Frontal cortex (tissue), 4 donors: ENCODE measurements at places on chromosomes 3 and 15.

- no peak for DNase-seq
These were observed 73.1 kb upstream of the TERB2 start for GRCh38 chr15:44883199-44883877.

DNA sequence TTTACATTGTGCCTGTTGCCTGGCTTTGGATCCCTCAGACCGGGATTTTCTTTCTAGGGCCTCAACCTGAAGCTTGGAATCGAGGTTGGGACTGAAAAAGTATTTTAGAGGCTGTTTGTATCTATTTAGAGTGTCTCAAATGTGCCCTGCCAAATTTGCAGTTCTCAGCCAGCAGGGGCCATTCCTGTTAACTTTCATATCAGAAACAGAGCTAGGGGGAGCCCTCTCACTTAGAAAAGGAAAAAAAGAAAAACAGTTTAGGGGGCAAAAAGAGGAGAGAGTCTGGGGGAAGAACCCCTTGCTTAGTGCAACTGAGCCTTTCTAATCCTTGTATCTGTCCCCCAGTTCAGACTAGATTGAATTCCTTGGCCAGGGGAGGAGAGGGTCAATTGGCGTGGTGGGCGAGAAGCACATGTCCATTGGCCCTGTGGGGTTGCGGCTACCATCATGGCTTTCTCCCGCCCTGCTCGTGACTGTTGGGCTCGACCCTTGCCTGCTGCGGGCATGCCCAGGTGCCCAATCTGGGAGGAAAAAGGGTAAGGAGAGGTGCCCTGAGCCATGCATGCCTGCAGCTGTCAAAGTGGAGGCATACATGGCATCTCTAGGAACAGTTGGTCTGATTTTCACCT is 101.6 kb downstream of the CFAP44 start:
- no peak for DNase-seq

DNA sequence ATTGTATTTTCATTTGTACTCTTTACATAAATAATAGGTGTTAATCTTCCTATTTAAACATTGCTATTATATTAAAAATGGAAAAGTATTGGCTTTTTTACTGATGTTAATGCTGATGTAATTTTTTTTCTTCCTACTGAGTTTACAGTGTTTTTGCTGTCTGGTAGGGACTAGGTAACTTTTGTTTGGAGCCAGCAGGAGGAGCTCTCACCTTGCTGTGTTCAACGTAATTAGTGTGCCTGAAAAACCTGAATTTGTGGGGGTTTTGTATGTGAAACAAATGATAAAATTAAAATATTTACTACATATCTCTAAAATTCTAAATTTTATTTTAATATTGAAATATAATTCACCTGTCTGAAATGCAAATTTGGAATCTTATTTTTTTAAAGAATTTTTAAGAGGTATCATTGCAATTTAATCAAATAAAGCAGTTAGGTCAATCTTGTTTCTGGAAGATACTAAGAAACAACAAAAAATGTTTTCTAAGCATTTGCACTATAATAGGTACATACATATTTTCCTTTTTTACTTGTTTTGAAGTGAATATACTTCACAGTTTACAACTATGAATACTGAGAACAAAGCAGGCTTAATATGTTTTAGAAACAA is 48.8 kb downstream of the EPHA6 start:
- DNase-seq: no peak

DNA sequence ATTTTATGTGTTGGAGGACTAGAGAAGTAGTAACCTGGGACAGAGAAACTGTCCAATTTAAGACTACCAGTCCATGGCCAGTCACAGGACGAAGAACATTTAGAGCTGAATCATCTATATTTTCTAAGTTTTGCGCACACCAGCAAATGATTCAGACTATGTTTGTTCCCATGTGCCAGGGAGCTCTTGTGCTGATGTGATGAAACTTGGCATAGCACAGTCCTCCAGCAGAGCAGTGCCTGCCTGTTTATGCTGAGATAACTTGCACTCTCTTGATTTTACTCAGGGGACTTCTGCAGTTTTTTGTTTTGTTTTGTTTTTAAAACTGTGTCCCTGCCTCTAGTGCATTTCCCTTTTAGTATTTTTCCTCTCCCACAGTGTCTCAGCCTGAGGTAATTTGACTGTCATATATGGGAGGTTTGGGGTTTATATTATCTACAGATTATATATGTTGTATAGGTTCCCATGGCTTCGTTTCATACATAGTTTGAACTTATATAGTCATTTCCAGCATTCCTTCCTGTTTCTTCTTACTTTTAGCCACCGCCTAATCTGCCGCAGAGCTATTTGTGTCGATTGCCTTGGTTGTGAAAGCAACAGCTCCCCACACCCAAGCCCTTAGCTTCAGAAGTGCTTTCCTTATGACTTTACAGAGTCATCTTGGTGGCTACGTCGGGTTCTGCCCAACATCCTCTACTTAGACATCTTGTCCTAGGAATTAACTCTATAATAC is 45.5 kb downstream of the PPM1L start:
- no peak for DNase-seq

DNA sequence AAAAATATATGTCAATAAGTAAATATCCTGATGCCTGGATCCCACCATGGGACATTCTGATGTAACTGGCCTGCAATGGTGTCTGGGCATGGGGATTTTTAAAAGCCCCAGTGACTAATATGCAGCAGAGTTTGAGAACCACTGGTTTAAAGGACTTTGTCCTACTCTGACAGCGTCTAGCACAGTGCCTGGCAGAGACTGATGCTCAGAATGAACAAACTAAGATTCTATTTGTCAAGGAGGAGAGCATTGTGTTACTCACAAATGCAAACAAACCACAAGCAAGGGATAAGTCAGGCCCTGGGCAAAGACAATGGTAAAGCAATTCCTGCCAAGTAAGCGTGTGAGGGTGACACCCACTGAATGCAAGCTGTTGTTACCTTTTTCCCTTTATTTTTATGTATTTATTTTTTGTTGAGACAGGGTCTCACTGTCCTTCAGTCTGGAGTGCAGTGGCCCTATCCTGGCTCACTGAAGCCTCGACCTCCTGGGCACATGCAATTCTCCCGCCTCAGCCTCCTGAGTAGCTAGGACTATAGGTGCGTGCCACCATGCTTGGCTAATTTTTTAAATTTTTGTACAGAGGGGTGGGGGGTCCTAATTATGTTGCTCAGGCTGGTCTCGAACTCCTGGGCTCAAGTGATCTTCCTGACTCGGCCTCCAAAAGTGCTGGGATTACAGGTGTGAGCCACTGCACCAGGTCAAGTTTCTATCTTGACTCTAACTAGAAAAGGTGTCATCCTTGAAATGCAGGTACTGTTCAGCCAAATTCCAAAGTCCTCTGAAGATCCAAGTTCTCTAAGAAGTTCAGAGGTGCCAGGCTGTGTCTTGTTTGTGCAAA is 909 bp upstream of the GPD1L start:
- no peak for DNase-seq
